Right lung (tissue), 10 donors: ENCODE measurements at places on chromosomes 4 and X. TPM values are rescaled to one million over a fixed set of nuclear protein-coding genes. Genes with fewer than 3 reads are reported as not detected.

DNA sequence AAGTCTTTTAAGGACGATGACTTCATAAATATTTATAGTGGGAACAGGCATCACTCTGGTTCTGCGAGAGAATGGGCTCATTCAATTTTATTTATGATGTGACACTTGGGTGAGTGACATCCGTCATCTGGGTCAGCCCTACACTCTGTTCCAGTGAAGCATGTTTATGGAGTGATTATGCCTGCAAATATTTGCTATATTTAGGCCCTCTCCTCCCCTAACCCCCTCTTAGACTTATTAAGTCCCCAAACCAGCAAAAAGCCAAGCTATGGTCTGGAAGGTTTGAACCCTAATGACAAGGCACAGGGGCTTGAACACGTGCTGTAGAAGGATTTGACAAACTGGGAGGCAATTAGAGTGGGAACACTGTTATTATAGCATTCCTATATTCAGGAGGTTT is 55.9 kb downstream of the C4orf51 start:
- no peak for DNase-seq

DNA sequence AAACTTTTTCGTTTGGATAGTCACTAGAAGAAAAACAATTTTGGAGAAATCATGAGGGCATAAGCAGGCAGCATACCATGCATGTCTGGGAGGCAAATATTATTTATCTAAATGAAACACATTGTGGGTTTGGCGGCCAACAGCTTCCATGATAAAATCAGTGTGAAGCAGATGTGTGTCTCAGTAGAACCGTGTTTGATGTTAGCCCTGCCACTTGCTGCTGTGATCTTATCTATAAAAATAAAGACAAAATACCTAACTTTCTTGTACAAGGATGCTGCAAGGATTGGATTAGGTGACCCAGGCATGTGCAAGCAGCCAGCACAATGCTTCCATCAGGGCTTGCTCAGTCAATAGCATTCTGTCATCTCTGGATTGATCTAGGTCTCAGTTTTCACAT is 341.4 kb downstream of the PACRGL start:
- no peak for DNase-seq

GRCh38 chr4:4377191-4377590 is 9.7 kb upstream of the NSG1 start:
- no peak for DNase-seq

DNA sequence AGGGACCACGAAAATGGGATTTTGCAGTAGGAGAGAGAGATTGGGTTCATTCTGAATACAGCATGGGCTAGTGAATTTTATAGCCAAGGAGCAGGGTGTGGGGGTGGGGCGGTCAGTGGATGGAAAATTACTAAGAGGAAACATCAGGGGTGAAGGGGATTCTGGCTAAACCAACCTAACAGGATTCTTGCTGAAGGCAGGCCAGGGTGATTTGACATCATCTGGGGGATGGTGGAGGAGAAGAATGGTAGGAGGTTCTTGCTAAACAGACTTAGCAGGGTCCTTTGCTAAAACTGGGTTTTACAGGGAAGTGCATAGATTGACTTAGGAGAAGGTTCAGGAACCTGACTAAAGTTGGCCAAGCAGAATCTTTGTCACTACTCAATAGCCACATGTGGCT is 91.9 kb downstream of the DNAAF6 start:
- DNase-seq: no peak

- DNase-seq: no peak
Measured at GRCh38 chr4:66640233-66640990, 904.9 kb downstream of the CENPC start.

- no peak for DNase-seq
Measured at GRCh38 chr4:95256108-95256835, 292.5 kb downstream of the UNC5C start.

- no peak for DNase-seq
Measured at GRCh38 chr4:70629469-70630090, 1.0 kb downstream of the ENAM start.

DNA sequence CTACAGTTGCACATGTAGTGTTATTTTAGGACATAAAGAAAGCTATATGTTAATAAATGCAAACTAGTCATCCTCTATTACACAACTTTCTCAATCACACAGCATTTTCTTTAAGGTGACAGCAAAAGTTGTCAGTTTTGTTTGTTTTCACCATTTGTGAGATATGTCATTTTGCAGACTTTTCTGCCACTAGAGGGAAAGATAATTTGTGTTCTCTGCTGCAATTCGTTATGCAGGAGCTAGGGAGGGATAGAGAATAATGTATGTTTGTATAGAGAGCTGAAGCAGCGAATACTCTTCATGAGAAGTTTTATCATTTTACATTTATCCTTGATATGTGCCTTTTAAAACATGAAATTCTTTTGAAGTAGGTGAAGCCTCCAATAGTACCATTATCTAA is 670.6 kb upstream of the ATOH1 start:
- DNase-seq: no peak

- DNase-seq: no peak
Measured at GRCh38 chr4:139599594-139600374, 43.8 kb upstream of the SETD7 start.

DNA sequence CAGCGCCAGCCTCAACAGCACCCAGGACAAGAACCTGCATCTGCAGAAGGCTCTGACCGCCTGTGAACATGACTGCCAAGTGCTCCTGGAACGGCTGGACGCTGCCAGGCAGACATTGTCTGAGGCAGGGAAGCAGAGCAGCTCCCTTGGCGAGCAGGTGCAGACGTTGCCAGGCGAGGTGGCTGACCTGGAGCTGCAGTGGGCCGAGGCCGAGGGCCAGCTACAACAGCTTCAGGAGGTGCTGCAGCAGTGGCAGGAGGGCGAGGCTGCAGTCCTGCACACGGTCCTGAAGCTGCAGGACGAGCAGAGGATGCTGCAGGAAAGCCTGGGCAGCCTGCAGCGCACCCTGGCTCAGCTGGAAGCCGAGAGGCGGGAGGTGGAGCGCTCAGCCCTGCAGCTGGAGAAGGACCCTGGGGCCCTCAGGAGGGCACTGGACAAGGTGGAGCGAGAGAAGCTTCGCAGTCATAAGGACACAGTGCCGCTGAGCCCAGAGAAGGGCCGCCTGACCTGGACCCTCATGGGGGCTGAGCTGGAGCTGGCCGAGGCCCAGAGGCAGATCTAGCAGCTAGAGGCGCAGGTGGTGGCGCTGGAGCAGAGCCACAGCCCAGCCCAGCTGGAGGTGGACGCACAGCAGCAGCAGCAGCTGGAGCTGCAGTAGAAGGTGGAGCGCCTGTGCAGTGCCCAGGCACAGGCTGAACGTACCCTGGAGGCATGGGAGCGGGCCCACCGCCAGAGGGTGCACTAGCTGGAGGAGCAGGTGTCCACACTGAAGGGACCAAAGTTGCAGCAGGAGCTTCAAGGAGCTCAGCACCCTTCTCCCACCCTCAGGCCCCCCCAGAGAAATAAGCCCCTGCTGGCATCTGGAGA is 16.4 kb downstream of the SMIM10L2A start:
- DNase-seq: no peak

- no peak for DNase-seq
Measured at GRCh38 chr4:138105331-138105730, 136.8 kb downstream of the SLC7A11 start.

- no peak for DNase-seq
Measured at GRCh38 chr4:55116450-55116849, 8.9 kb downstream of the KDR start.

GRCh38 chrX:125577479-125577878 is 257.8 kb downstream of the TEX13C start:
- no peak for DNase-seq

- no peak for DNase-seq
Measured at GRCh38 chr4:26178854-26179253, 142.0 kb upstream of the RBPJ start.

GRCh38 chr4:108941904-108942430 is 179.1 kb upstream of the ETNPPL start:
- no peak for DNase-seq

DNA sequence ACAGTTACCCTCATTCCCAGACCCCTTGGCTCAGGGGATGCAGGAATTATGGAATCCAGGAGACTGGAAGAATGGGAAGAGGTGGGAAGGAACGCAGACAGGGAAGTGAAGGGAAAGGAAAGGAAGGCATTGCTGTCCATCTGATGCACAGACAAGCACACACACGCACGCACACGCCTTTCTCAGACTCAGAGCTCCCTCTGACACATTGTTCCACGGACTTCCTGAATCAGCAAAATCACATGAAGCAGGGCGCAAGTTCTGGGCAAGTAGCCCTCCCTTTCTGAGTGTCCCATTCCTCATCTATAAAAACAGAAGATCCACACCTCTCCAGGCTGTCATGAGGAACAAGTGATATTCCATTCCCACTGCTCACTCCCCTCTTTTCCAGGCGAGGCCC is 13.2 kb downstream of the IQSEC2 start:
- DNase-seq: no peak

DNA sequence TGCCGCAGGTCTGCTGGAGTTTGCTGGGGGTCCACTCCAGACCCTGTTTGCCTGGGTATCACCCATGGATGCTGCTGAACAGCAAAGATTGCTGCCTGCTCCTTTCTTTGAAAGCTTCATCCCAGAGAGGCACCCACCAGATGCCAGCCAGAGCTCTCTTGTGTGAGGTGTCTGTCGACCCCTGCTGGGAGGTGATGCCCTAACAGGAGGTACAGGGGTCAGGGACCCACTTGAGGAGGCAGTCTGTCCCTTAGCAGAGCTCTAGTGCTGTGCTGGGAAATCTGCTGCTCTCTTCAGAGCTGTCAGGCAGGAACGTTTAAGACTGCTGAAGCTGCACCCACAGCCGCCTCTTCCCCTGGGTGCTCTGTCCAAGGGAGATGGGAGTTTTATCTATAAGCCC is 162.7 kb downstream of the NAF1 start:
- DNase-seq: no peak

DNA sequence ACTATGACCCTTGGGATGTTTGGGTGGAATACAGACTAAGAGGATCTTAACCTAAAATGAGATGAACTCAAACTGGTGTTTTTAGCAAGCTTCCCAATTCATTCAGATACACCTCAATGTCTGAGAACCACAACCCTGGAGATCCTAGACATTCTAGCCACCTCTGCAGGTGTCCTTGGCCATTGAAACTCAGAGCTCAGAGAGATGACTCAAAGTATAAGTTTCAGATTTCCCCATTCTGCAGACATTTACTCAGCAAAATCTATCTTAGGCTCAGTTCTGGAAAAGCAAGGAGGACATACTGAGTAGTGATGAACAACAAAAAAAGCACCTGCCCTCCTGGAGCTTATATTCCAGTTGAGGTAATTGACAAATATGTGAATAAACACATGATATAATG is 47.8 kb downstream of the COMMD8 start:
- DNase-seq: no peak

GRCh38 chr4:1720163-1720983 is 750 bp downstream of the TMEM129 start:
- DNase-seq: no peak

- no peak for DNase-seq
Measured at GRCh38 chrX:143500751-143501150, 16.5 kb downstream of the SPANXN3 start.

DNA sequence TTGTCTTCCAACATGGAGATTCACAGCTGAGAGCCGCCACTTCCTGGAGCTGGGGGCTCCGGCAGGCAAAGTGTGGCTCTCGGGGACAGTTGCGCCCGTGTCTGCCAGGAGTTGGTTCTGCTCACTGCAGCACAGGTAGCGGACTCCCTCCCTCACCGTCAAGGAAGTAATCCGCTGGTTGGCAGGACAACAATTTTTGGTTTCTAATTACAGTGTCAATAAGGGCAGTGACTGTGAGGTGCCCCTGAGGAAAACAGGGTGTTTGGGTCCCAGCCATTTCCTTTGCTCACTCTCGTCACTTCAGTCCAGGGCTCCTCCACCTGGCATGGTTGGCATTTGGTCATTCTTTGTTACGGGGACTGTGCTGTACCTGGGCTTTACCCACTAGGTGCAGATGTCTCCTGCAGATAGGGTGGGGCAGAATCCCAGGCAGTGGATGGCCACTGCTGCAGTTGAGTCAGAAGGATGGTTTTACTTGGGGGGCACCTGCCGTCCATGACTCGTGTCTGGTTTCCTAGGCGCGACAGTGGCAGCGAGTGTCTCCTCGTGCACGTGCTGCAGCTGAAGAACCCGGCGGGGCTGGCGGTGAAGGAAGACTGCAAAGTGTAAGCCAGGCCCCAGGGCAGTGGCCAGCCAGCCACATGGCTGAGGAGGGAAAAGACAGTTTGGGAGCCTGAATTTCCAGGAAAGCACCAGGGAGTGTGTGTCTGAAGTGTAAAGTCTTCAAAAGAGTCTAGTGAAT is 32.1 kb upstream of the CLCN4 start:
- DNase-seq: no peak

DNA sequence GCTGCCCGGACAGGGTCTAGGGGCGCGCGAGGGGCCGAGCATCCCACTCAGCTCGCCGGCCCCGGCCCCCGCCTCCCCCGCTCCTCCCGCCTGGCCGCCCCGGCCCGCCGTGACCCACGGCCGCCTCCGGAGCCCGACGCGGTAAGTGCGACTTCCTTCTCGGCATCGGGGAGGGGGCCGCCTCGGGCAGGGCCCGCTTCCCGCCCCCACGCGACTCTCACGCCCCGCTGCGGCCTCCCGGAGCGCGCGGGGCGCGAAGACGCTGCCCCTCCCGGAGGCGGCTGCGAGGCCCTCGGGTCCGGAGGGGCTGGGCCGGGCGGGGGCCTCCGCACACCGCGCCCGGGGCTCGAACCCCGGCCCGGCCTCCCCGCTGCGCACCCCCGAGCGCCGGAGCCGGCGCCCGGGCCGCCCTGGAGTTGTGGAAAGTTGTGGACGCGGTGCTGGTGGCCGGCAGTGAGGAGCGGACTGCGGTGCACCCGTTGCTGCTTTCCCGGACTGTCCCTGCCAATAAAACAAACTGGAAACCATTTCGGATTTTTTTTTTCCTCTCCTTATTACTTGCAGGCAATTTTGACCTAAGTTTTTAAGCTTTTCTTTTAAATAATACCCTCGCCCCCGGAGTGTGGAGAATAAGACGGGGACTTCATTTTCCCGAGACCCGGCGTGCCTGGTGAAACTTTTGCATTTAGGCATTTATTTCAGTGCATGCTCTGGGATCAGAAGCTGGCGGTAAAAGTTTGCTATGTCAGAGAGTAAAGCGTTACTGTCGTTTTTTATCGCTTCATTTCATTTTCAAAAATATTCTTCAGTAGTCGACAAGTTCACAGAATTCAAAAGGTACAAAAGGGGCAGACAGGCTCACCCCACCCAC is 13.0 kb upstream of the TMEM156 start:
- DNase-seq: peak; percentile 31

DNA sequence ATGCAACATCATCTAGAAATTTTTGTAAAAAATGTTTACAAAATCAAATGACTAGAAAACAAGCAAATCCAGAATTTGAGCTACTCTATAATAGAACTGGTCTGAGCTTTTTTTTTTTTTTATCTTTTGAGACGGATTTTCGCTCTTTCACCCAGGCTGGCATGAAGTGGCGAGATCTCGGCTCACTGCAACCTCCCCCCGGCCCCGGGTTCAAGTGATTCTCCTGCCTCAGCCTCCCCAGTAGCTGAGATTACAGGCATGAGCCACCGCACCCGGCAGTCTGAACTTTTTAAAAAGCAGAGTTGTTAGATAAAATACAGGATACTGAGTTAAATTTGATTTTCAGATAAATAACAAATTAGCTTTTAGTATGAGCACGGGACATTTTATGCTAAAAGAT is 11.0 kb downstream of the SPP1 start:
- DNase-seq: no peak

Gene RNF150
- polyA plus RNA-seq: 14.1 TPM

Gene CENPVL1
- polyA plus RNA-seq: not detected

Gene IGSF1
- polyA plus RNA-seq: 18.6 TPM

Gene RPS6KA6
- 10.5 TPM for polyA plus RNA-seq

Gene GPRASP1
- 15.6 TPM for polyA plus RNA-seq
